ENCODE measurements at places on chromosomes 3 and 15. TPM values are rescaled to one million over a fixed set of nuclear protein-coding genes. Genes with fewer than 3 reads are reported as not detected.

GUCA1C gene
- not detected for total RNA-seq

SPTBN5 gene
- total RNA-seq, result 0.24 TPM

ANKRD63 gene
- total RNA-seq, result 0.54 TPM

CCDC191 gene
- total RNA-seq, result 1.7 TPM

PDZRN3 gene
- not detected for total RNA-seq

LINGO1 gene
- 8.5 TPM for total RNA-seq

CCDC32 gene
- total RNA-seq, result 15.7 TPM

PRRT3 gene
- total RNA-seq, result 2.0 TPM

CHRFAM7A gene
- 7.5 TPM for total RNA-seq

ABCF3 gene
- total RNA-seq, result 35.3 TPM

GP5 gene
- total RNA-seq, result not detected

PLOD2 gene
- total RNA-seq, result 98.2 TPM

MYLK gene
- 13.5 TPM for total RNA-seq

IGSF10 gene
- total RNA-seq, result 0.53 TPM

LRRC34 gene
- total RNA-seq, result not detected

DLL4 gene
- total RNA-seq, result 0.65 TPM

SLC28A1 gene
- 0.05 TPM for total RNA-seq

TAGLN3 gene
- not detected for total RNA-seq

HLTF gene
- total RNA-seq, result 22.6 TPM

GOLGA6A gene
- 0.05 TPM for total RNA-seq

GRAMD1C gene
- total RNA-seq, result 0.23 TPM

RARRES1 gene
- 9.2 TPM for total RNA-seq

PLA2G4E gene
- total RNA-seq, result not detected

DISP2 gene
- total RNA-seq, result 1.9 TPM

AHSG gene
- not detected for total RNA-seq

GOLGA8J gene
- 0.06 TPM for total RNA-seq

TMC3 gene
- total RNA-seq, result not detected

COL8A1 gene
- total RNA-seq, result not detected

SLC12A1 gene
- total RNA-seq, result not detected

IGDCC3 gene
- total RNA-seq, result 0.08 TPM

RTP1 gene
- not detected for total RNA-seq

COL6A5 gene
- total RNA-seq, result not detected

FYTTD1 gene
- 28.3 TPM for total RNA-seq

CCDC54 gene
- total RNA-seq, result not detected

CACNA2D3 gene
- 0.07 TPM for total RNA-seq

ATP13A3 gene
- 33.9 TPM for total RNA-seq

PLA2G4D gene
- total RNA-seq, result not detected

IMPDH2 gene
- 162 TPM for total RNA-seq

FANCD2OS gene
- total RNA-seq, result not detected

CALML4 gene
- 9.3 TPM for total RNA-seq

LRTM1 gene
- total RNA-seq, result not detected

STRIT1 gene
- not detected for total RNA-seq

Data from A549 treated with CORT108297 at 1 μM for 4 hours (cell line).